ENCODE measurements at places on chromosomes 6 and 20. TPM values are rescaled to one million over a fixed set of nuclear protein-coding genes. Genes with fewer than 3 reads are reported as not detected.

Gene SLC22A7
- not detected for total RNA-seq

GRCh38 chr6:43129434-43130194 is 41.5 kb upstream of the SRF start:
- DNase-seq = peak; percentile 76

DNA sequence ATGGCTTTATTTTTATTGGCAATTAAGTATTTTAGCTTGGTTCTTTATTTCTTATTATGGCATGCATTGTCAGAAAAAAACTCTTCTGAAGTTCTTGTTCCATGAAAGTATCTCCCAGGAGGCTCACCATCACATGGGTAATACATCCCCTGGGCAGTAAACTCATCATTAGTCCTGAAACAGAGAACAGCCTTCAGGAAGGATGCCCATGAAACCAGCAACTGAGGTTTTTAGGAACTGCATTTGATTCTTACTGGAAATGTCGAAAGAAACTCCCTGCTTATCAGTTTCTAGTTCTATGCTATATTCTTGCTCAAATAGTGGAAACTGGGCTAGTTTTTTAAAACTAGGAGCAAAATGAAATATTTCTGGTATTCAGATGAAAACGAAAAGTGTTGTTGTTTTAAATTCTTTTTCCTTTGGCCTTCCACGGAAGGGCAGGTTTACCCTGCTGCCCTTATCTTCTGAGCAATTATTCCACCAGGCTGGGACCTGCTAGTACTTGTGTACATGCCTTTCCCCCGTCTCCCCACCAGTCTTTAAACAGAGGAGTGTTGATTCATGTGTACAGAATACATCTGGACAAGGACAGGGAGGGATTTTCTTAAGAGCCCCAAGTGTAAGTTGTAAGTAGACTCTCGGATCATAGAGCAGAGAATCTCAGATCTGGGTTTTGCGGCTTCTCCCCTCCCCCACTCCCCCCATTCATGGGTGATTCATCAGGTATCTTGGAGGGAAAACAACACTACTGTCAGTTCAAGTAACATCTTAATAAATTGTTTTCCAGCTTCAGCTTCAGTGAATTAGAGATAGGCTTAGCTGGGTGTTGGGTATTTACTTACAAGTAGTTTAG is 81.5 kb downstream of the RTN4IP1 start:
- no peak for DNase-seq

DNA sequence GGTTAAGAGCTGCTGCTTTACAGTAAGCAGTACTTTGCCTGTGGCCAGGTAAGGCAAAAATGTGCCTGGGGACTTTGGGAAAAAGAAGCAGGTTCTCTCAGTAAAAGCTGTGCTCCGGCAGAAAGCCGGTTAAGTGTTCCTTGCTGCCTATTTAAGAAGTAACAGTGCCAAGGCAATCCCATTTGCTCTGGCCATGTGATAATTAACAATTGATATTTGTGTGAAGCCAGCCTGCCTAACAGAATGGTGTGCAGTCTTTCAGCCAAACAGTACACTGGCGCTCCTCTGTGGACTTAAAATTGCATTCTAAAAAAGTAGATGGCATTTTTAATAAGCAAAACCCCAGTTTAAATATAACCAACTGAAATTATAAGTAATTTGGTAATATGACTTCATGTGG is 430.3 kb downstream of the PLCB1 start:
- DNase-seq = no peak

Data from mucosa of descending colon (tissue), 3 donors.